ENCODE measurements at places on chromosomes 2 and 18. TPM values are rescaled to one million over a fixed set of nuclear protein-coding genes. Genes with fewer than 3 reads are reported as not detected.

The ANKRD30BL gene
- not detected for total RNA-seq

The KCNG3 gene
- not detected for total RNA-seq

The PTH2R gene
- total RNA-seq: 0.07 TPM

The GAL3ST2 gene
- total RNA-seq: not detected

The DIPK1C gene
- not detected for total RNA-seq

The GPC1 gene
- 5.4 TPM for total RNA-seq

The MC4R gene
- not detected for total RNA-seq

The TLX2 gene
- total RNA-seq: 1.2 TPM

The TUBB8B gene
- not detected for total RNA-seq

The GNLY gene
- 330 TPM for total RNA-seq

The RFTN2 gene
- not detected for total RNA-seq

The ZRANB3 gene
- 4.4 TPM for total RNA-seq

The POTEJ gene
- total RNA-seq: not detected

The ERMN gene
- total RNA-seq: 5.8 TPM

The LINC00305 gene
- total RNA-seq: not detected

The SLC5A7 gene
- total RNA-seq: not detected

The CNNM3 gene
- total RNA-seq: 25.7 TPM

The LDLRAD4 gene
- total RNA-seq: 23.7 TPM

The TMEM247 gene
- not detected for total RNA-seq

The SERPINB13 gene
- not detected for total RNA-seq

The PLGLB2 gene
- 5.7 TPM for total RNA-seq

The IL37 gene
- total RNA-seq: 0.39 TPM

The ACAA2 gene
- 85.3 TPM for total RNA-seq

The MGAT4A gene
- 120 TPM for total RNA-seq

The EPHA4 gene
- total RNA-seq: 11.5 TPM

The TRABD2A gene
- total RNA-seq: 66.6 TPM

The HOXD13 gene
- total RNA-seq: not detected

The TUBA3E gene
- not detected for total RNA-seq
